ENCODE measurements at places on chromosomes 5 and 9.

DNA sequence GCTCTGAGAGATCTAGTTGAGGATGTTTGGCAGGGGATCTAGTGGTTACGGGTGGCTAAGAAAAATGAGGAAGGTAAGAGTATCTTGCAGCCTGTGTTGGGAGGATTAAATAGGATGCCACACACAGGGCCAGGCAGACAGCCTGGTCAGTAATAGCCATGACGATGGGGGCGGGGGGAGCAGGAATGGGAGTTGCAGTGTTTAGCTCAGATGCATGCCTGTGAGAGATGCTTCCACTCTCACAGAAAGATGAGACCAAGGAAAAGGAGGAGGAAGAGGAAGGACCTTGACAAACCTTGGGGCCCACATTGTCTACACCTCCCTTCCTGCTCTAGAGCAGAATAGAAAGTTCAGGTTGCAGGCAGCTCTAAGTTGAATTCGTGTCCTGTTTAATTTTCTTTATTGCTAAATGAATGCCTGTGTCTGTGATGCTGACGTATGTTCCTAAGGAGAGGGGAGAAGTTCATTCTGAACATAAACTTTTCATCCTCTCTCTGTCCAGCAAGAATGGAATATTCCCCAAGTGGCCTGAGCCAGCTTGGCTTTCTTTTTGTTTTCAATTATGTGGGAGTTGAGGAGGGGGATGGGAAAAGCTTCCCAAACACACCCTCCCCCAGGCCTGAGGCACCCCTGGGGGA is 28.7 kb downstream of the TGFBI start:
- no peak for DNase-seq

DNA sequence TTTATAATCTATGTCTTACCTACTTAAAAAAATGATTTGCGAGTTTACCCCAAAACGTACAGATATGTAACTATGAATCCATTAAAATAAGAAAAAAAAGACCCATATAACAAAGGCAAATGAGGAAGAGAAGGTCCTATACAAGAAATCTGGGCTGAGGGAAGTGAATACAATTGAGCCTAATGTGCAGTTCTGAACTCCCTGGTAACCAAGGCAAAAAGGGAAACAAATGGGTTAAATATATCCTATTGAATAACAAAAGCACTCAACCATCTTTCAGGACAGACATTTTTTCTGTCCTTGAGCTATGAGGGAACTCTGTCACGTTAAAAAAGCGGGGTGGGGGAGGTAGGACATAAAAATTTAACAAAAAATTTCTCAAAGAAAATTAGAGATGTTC is 78.6 kb downstream of the PTPN3 start:
- DNase-seq = no peak

DNA sequence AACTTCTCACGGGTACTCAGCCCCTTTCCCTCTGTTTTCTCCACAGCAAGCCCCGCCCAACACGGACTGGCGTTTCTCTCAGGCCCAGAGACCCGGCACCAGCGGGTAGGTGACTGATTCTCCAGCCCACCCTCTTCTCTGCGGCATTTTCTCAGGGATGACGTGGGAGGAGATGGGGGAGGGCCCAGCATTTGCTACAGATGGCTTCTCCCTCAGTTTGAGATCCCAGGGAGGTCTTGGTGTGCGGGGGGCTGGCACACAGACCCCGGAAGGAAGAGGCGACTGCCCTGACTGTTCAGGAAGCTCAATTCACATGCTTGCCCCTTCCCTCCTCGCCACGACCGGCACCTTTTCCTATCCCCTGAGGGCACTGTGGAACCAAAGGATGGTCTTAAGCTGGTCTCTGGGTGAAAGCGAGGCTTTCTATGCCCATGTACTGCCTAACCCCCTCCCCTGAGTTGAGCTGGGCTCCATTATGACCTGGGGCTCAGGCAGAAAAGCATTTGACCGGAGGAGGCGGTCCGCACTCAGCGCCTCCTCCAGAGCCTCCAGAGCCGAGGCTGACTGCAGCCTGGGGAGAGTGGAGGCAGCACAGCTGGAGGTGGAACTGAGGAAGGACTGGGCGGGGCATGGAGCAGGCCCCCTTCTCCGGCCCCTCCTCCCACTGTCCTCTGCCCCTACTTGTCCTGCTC is 6.0 kb downstream of the PCDHGC5 start:
- no peak for DNase-seq

- DNase-seq = no peak
Measured at GRCh38 chr9:119881898-119882297, 512.7 kb upstream of the BRINP1 start.

- no peak for DNase-seq
Measured at GRCh38 chr5:104774372-104774771, 1211.8 kb upstream of the NUDT12 start.

DNA sequence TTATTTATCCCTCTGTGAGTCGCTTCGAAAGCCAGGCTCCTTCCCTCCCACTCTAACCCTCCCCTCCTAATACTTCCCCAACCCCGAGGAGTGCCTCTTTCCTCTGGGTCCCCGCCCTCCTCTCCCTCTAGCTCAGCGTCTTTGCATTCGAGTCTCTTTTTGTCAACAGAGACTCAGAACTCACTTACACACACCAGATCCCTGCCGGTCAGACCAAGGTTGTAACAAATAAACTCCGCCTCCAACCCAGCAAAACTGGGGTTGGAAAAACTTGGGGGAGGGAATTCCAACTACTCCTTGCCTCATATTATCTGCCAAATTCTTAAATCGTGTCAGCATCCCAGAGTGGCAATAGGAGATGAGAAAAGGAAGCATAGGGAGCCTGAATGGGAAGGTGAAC is at the start of gene HTR1A:
Gene HTR1A, minus strand, starts transcription at position 167 of the 400 bp plus-strand sequence. CDS start 726 bp downstream, outside the sequence.
- DNase-seq = no peak

DNA sequence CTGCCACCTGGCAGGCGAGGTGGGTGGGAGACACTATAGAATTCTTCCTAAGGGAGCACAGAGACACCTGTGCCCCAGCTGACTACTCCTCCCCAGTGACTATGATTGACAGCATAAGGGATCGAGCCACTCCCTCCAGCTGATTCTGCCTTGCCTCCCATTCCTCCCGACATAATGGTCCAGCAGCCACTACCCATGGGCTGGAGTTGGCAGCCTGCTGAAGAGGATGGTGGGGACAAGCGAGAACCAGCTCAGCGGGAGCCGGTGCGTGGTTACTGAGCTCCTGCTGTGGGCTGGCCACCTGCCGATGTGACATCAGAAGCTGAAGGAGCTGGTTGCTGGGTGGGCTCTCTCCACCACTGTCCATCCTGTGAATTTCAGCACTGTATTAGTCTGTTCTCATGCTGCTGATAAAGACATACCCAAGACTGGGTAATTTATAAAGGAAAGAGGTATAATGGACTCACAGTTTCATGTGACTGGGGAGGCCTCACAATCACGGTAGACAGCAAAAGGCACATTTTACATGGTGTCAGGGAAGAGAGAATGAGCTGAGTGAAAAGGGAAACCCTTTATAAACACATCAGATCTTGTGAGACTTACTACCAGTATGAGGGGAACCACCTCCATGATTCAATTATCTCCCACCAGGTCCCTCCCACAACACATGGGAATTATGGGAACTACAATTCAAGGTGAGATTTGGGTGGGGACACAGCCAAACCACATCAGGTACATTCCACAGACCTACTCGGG is 12.1 kb upstream of the NCS1 start:
- DNase-seq = no peak

GRCh38 chr9:126474206-126474765 is 139.4 kb upstream of the LMX1B start:
- no peak for DNase-seq

GRCh38 chr9:124110307-124110915 is 98.8 kb downstream of the LHX2 start:
- DNase-seq = peak; percentile 21

GRCh38 chr5:110951373-110951791 is 120.1 kb upstream of the TSLP start:
- no peak for DNase-seq

DNA sequence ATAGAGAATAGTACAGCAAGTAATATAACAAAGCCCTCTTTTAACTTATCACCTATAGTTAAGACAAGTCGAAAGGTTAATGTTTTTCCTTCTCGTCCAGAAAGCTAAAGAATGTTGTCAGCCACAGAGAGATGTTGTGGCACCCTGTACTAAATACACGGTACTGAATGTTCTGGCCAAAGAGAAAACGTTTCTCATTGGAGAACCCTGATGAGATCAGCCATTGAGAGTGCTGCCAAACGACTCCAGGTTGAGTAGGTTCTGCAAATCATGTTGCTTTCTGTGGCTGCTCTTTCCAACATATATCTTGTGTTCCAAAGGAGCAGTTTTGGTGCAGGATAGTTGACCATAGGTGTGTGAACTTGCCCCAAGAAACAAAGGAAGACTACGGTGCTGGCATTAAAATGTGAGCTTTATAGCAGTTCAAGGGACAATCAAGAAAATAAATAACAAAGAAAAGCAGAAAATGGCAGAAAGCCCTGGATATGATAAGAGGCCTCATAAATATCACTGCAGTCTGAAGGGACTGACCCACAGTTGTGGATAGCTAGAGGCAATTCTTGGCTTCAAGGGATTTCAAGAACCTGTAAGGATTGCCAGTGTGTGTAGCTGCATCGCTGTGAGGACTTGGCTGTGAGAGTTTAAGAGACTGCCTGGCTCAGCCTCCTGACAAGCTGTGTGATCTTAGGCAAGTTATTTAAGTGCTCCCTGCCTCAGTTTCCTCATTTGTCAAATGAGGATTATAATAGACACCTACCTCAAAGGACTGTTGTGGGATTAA is 102.7 kb downstream of the ARHGEF28 start:
- no peak for DNase-seq
